ENCODE measurements at places on chromosomes 16 and 17.
A peak's percentile ranks its signal among the peaks of the same experiment; 100 is the strongest.

DNA sequence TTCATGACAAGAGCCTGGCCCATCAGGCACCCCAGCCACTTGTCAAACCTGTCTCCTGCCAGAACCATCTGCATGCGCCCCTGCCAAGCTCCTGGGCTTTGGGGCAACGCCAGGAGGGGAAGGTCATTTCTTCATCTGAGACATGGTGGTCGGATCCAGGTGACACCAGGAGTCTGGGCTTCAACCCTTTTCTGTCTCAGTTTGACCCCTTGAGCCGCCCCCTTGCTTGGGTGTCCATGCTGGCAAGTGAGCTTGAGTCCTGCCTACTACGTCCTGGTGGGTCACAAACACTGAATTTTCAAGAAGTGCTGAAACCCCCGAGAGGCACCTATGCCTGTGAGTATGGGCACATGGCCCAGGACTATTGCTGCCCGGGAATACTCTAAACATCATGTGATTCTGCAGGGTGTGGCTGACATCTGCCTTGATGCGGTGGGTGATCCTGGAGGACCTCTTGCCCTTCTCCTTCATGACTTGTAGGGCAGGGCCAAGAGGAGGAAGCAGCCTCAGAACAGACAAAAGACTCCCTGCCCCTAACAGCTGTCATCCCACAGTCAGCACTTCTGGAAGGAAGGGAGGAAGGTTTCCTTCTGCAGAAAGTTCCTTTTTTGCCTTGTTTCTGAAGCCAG lies 43.4 kb downstream of the TNFRSF13B start:
- DNase-seq, result peak; percentile 18

DNA sequence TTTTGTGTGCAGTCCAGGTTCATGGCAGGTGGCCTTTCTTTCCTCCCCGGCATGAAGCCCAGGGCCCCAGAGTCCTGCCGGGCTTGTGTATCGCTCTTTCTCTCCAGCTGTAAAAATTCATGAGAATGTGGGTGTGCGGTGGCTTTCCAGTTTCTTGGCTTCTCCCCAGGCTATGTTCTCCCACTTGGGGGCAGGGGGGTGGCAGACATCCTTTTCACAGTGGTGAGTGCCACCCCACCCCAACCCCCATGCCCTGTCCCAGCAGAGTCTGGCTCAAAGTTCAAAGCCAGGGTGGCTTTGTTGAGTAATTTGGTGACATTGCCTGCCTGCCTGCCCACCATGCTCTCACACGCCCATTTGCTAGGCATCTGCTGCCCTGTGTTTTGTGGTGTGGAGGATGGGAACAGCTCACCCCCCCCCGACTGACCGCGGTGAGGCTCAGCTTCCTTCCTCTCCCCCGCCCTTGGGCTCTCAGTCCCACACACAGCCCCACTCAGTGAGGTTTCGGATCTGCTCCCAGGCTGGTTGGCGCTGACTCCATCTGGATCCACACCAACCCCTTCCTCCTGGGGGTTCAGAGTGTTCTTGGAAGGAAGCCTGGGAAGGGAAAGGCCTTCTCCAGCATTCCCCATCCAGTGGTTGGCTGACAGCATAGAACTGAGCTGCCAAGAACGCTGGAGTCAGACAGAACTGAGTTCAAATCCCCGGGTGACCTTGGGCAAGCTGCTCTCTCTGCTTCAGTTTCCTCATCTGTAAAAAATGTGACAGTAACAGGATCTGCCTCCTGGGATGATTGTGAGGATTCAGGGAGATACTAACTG lies 36.0 kb downstream of the CHD9 start:
- DNase-seq, result peak; percentile 99

DNA sequence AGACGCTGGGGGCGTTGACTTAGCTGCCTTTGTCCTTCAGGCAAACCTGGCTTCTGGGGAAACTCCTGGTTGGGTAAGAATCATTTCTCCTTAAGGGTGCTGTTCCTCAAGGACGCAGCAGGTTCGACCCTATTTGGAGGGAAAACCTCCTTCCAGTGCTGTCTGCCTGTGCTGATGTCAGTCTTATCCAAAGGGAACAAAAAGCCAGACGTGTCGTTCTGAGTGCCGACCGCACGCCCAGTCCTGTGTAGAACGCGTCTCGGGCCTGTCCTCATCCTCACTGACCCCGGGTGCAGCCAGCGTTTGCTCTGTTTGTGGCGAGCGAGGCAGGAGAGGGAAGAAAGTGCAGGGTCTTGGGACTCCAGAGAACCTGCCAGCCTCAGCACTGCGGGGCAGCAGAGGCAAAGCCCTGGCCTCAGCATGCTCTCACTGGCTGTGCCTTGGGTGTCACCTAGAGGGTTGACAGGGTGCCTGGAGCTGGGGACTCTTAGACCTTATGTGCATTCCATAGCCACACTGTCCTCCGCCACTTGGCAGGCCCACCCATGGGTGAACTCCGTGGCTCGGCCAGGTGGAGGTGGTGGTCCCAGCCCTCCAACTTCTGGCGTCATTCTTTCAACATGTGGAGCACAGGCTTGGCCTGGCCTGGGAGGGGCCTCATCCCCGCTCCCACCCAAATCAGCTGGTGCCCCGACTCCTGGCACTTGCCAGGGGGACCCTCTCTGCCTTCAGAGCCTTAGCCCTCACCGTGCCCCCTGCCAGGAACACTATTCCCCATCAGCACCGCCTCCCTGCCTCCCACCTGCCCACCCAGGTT lies 6.0 kb downstream of the SNN start:
- no peak for DNase-seq

DNA sequence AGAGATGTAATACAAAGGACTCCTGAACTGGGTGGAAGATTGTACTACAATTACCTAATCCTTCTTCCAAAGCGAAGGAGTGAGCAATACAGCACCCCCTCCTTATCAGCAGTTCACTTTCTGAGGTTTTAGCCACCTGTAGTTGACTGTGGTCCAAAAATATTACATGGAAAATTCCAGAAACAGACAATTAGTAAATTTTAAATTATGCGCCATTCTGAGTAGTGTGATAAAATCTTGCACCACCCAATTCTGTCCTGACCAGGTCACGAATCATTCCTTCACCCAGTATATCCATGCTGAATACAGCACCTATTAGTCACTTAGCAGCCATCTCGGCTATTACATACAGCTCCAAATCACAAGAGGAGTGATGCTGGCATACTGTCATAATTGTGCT lies 23.2 kb downstream of the VPS53 start:
- DNase-seq, result no peak

DNA sequence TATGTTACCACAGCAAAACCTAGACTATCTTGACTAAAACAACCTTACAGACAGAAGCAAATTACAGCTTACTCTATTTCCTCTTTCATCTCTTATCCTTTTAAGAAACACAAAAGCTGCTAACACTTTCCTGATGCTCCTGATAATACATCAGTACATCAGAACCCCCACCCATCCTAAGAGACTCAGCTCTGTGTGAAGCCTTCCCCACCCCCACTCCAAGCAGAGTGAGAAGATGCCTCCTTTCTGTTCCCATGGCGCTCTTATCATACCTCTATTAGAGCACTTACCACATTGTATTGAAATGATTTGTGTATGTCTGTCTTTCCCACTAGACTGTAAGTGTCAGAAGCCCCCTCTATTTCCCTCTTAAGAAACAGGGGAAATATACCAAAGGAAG lies 42.4 kb upstream of the HS3ST2 start:
- no peak for DNase-seq

- DNase-seq, result no peak
Measured at GRCh38 chr16:31420037-31420436, 8.1 kb downstream of the COX6A2 start.

- peak; percentile 67 for DNase-seq
Measured at GRCh38 chr17:81002409-81003361, 11.0 kb downstream of the CHMP6 start.

DNA sequence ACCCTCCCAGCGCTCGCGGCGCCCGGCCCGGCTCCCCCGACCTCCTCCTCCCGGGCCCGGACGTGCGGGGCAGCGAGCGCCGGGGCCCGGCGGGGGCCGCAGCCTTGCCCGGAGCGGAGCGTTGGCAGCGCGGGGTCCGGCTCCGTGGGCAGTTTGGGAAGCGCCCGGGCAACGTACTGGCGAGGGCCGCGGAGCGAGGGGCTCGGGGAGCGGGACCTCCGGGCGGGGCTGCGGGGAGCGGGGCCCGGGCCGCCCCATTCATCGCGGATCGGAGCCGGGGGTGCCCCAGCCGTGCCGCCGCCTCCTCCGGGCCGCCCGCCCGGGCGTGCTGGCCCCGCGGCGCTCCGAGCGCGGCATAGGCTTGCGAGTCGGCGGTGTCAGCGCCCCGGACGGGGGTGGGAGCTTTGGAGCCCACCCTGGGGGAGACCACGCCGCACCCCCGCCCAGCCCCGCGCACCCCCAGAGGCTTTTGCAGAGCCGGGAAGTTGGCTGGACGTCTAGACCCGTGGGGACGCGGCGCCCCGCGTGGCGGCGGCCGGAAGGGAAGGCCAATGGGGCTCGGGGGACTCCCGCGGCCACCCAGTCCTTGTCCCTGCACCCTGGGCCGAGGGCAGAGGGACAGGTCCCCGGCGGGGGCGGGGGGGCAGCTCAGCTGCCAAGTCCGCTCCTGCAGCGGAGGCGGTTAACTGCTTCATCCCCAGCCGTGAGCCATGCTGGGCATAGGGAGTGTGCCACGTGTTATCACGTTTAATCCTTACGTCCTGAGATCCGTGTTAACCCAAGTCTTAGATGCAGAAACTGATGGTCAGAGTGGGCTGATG lies 852 bp downstream of the ZNF469 start:
- DNase-seq, result peak; percentile 47

- no peak for DNase-seq
Measured at GRCh38 chr17:82657926-82658325, 9.7 kb upstream of the WDR45B start.

DNA sequence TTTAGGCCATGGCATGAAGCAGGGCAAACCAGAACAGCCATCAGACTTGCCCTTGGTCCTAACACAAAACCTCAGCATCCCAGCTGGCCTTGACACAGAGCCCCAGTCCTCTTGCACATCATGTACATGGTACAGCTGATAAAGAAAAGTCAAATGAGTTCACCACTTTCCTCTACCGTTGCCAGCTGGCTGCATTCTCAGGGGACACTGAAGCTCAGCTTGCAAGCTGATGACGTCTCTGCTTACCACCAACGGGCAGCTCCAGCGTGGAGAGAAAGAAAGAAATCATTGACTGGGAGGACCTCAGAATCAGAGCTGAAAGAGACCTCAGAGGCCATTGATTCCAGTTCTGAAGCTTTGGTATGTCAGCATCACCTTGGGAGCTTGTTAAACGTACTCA lies 80.7 kb upstream of the CES5A start:
- DNase-seq, result no peak

DNA sequence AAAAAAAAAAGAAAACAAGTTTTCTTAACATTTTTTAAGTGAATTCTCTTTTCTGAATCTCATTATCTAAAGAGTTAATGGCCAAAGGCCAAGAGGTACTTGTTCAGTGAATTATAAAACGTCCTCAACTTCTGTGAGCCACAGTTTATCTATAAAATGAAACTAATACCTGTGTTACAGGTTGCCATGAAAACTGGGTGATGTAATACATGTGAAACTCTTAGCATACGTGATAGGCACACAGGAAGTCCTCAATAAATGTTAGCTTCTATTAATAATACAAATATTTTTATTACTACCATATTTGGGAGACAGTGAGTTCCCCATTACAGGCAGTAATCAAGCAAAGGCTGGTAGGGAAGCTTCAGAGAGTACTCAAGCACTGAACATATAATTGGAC lies 13.5 kb upstream of the INPP5K start:
- no peak for DNase-seq

GRCh38 chr17:80873307-80873951 lies 118.2 kb upstream of the CHMP6 start:
- DNase-seq, result no peak

- no peak for DNase-seq
Measured at GRCh38 chr16:50695017-50696000, 1.9 kb downstream of the NOD2 start.

GRCh38 chr16:53089434-53090285 lies 34.9 kb downstream of the CHD9 start:
- peak; percentile 70 for DNase-seq

GRCh38 chr17:48024149-48025039 lies 13.2 kb downstream of the COPZ2 start:
- peak; percentile 78 for DNase-seq

- peak; percentile 20 for DNase-seq
Measured at GRCh38 chr17:36939052-36939801, 2.0 kb downstream of the LHX1 start.

- DNase-seq, result no peak
Measured at GRCh38 chr17:69478916-69479315, 64.4 kb downstream of the MAP2K6 start.

DNA sequence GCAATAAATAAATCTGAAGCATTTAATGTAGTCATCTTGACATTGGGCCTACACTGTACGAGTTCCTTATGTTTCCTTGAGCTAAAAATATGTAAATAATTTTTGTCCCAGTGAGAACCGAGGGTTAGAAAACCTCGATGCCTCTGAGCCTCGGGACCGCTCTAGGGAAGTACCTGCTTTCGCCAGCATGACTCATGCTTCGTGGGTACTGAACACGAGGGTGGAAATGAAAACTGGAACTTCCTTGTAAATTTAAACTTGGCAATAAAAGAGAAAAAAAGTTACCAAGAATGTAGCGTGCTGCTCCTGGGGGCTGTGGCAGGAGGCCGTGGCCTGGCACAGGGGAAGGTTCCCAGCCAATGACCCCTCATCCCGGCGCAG lies 74.1 kb downstream of the SOCS1 start:
- no peak for DNase-seq

- DNase-seq, result no peak
Measured at GRCh38 chr16:22857296-22858025, 43.5 kb downstream of the HS3ST2 start.

GRCh38 chr16:66357523-66357928 lies 9.0 kb upstream of the CDH5 start:
- DNase-seq, result peak; percentile 78

- DNase-seq, result no peak
Measured at GRCh38 chr17:82243648-82244412, 15.0 kb downstream of the SLC16A3 start.

- peak; percentile 63 for DNase-seq
Measured at GRCh38 chr16:30659507-30660423, 1.5 kb downstream of the FBRS start.

GRCh38 chr17:79545251-79546005 lies 65.4 kb downstream of the RBFOX3 start:
- no peak for DNase-seq

GRCh38 chr17:19261426-19261825 lies 24.3 kb downstream of the EPN2 start:
- DNase-seq, result no peak

- DNase-seq, result no peak
Measured at GRCh38 chr17:41516147-41516829, 2.4 kb downstream of the KRT15 start.

GRCh38 chr16:66539623-66540469 lies 10.1 kb downstream of the TK2 start:
- no peak for DNase-seq
